ENCODE measurements at places on chromosomes 16 and 17. TPM values are rescaled to one million over a fixed set of nuclear protein-coding genes. Genes with fewer than 3 reads are reported as not detected.

VMO1 gene
- not detected for total RNA-seq

BAIAP3 gene
- total RNA-seq = 0.18 TPM

CTRB1 gene
- not detected for total RNA-seq

GRCh38 chr17:58886514-58886913 lies 130.9 kb downstream of the PPM1E start:
- H3K36me3 ChIP-seq = no peaks in the 10 kb centered on the region
- H3K27ac ChIP-seq = no peak overlapping the region
- no peak for DNase-seq
- no peak overlapping the region for H3K4me3 ChIP-seq
- H3K27me3 ChIP-seq = peaks cover 9% of the 10 kb centered on the region
- no peaks in the 10 kb centered on the region for H3K4me1 ChIP-seq

DNA sequence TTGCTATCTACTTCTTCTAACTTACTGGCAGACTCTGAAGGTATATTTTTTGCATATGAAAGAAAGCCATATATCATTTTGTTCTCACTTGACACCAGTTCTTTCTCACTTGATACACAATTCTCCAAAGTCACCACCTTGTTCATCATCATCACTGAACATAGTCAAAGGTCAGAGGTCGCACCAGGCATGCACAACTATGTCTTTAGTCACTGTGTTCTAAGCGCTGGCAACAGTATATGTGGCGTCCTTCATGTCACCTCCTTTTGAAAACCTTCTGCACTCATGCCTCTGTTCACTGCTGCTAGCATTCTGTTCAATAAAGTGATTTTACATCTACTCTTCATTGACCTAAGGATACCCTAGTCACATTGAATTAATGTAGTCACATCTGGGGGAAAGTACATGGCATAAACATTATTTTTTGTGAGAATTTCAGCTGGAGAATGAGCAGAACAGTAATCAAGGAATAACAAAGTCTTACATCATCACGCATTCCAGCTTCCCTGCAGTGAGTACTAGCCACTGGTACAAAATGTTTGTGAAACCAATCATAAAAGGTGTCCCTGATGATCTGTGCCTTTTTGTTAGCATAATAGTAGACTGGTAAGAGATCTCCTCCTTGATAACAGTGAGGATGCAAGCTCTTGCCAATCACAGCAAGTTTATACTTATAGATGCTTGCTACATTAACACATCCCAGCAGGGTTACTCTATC lies 20.5 kb upstream of the TBX4 start:
- no peak overlapping the region for H3K27ac ChIP-seq
- H3K27me3 ChIP-seq = peaks cover 24% of the 10 kb centered on the region
- DNase-seq = no peak
- H3K36me3 ChIP-seq = no peaks in the 10 kb centered on the region

CHMP1A gene
- 85.7 TPM for total RNA-seq

BCO1 gene
- not detected for total RNA-seq

TEKT5 gene
- not detected for total RNA-seq

DNA sequence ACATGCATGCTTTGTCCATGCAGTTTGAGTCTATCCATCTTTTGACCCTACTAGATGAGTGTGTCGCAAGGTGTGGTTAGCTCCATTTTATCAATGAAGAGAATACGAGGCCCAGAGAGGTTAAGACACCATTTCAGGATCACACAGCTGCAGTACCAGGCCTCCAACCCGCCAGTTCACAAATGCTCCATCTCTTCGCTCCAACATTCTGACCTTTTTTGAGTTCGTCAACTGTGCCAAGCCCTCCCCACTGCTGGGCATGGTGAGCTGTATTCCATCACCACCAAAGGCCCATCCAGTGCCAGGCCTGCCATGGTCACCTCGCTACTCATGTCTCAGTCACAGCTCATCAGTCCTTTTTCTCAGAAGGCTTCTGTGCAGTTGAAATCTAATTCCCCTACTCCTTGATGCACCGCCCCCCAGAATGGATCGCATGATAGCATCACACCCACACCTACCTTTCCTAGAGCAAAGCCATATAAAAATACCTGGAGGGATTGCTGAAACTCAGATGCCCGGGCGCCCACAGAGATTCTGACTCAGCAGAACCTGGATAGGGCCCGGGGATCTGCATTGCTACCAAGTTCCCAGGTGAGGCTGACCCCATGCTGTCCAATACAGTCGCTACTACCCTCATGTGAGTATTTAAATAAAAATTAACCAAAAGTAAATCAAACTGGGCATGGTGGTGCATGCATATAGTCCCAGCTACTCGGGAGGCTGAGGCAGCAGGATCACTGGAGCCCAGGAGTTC lies 38.0 kb downstream of the ZNF423 start:
- DNase-seq = no peak
- no peak overlapping the region for H3K27ac ChIP-seq

DNA sequence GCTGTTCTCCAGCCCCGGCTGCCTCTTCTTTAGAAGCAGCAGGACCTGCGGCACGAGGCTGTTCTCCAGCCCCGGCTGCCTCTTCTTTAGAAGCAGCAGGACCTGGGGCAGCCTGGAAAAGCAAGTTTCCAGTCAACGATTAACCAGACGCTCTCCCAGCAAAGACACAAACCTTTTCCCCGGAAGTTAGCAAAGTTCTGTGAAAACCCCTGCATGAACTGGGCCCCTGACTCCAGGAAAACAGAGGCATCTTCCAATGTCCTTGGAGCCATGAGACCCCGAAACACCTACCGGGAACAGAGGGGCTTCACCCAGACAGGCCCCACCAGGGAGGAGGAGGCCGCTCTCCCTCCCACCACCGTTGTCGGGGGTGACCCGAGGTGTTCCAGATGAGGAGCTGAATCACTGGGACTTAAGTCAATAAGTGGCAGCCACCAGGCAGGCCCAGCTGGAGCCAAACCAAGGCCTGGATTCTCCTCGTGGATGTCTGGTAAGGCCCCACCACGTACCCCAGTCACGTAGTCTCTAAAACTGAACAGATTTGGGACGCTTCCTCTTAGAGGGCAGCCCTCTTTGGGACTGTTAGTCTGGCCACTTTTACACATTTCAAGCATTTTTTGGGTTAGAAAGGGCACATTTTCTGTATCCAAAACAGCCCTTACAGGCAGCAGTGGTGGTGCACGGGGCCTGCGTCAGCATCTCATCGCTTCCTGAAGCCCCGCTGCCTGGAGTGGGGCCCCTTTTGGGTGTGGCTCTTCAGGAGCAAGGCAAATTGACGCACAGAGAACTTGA lies at the start of gene RPH3AL:
Gene RPH3AL (minus strand): TSS at position 387 of the 792 bp plus-strand sequence. CDS start 25,264 bp downstream, outside the sequence.
- no peak within 1 kb of the TSS for H3K4me3 ChIP-seq
- no peaks in the 10 kb centered on the region for H3K36me3 ChIP-seq
- DNase-seq = no peak

C1QTNF1 gene
- total RNA-seq = not detected

DNA sequence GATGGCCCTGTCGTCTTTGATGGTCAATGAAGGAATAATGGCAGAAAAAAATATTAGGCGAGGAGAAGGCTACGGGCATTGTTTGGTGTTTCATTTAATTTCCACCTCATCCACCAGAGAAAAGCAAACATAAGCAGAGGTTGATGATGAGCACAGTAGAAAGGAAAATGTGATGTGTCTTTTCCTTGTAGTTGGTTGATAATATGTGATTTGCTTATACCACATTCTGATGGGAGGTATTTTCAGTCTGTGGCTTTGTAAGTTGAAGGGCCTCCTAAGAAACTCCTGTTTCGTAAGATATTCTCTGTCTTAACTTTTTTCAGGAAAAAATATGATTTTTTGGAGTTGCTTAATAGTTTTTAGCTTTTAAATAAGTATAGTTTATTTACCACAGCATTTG lies 215.7 kb downstream of the PRKCA start:
- H3K4me1 ChIP-seq = peaks cover 81% of the 10 kb centered on the region
- H3K27ac ChIP-seq = peak overlapping the region; percentile 98
- H3K36me3 ChIP-seq = peaks cover 38% of the 10 kb centered on the region

DNA sequence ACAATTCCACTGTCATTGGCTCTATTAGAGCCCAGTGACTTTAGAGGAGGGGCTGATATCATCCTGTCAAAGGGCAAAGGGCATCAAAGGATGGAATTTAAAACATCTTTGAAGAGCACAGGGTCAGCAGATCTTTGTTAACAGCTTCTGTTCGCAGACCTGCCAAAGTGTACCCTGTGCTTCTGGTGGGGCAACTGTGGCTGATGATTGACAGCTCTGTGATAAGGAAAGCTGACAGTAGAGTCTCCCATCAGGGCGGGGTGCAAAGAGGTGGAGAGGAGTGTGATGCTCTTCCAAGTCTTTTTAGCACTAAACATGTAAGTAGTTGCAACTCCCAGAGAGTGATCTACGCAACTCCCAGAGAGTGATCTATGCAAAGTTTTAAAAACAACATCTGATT lies 742.1 kb upstream of the SOX9 start:
- H3K36me3 ChIP-seq = no peaks in the 10 kb centered on the region
- no peak for DNase-seq
- H3K4me1 ChIP-seq = no peaks in the 10 kb centered on the region
- H3K4me3 ChIP-seq = no peak overlapping the region
- no peak overlapping the region for H3K27ac ChIP-seq

DHX58 gene
- 26.9 TPM for total RNA-seq

DNA sequence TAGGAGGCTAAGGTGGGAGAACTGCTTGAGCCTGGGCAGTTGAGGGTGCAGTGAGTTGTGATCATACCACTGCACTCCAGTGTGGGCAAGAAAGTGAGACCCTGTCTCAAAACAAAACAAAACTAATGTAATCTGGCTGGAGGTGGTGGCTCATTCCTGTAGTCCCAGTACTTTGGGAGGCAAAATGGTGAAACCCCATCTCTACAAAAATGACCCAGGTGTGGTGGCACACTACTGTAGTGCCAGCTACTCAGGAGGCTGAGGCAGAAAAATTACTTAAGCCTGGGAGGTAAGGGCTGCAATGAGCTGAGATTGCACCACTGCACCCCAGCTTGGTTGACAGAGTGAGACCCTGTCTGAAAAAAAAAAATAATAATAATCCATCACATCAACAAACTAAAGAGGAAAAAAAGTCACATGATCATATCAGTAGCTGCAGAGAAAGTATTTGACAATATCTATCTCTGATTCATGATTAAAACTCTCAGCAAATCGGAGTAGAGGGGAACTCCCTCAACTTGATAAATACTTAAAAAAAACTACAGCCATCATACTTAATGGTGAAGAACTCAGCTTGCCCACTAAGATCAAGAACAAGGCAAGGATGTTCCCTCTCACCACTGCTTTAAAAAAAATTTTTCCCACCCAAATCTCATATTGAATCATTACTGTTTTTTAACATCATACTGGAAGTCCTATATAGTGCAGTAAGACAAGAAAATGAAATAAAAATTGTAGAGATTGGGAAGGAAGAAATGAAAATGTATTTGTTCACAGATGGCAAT lies 31.0 kb downstream of the DHRS7B start:
- H3K4me1 ChIP-seq = no peaks in the 10 kb centered on the region
- H3K4me3 ChIP-seq = no peak overlapping the region
- peaks cover 6% of the 10 kb centered on the region for H3K36me3 ChIP-seq
- H3K27ac ChIP-seq = no peak overlapping the region
- H3K27me3 ChIP-seq = peaks cover 2% of the 10 kb centered on the region

GRCh38 chr17:66855204-66855603 lies 20.3 kb downstream of the CACNG5 start:
- H3K36me3 ChIP-seq = no peaks in the 10 kb centered on the region
- H3K4me3 ChIP-seq = no peak overlapping the region
- H3K27me3 ChIP-seq = peaks cover 5% of the 10 kb centered on the region
- H3K4me1 ChIP-seq = no peaks in the 10 kb centered on the region

BAHCC1 gene
- 0.08 TPM for total RNA-seq
